ENCODE measurements at places on chromosomes 3 and 15.

DNA sequence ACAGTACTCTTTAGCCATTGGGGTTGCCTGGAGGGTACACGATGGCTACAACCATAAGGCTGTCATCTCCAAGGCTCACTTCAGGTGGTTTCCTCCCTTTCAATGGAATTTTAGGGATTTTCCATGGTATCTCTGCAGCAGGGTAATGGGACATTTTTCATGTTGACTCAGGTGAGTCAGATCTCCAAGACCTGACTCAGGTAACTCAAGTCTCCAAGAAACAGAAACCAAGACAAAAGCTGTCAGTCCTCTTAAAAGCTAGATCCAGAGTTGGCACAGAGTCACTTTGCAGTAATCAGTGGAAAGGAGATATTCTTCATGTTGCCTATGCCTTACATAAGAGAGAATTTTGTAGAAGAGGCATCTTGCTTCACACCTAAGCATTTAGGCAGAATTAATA, 375.8 kb upstream of the ARPP21 start:
- DNase-seq = no peak

DNA sequence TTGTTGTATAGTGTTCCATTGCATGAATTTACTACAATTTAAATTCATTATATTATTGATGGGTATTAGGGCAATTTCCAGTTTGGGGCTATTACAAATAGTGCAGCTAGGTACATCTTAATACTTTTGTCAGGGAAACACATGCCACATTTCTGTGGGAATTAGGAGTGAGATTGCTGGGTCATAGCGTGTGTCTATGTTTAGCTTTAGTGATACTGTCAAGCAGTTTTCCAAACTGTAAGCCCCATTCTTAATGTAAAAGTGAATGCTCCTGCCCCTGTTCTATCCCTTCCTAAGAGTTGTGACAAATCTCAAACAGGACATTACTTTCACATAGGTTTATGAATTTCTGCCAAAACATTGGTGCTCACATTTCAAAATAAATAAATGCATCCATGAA, 184.5 kb upstream of the ANKRD28 start:
- DNase-seq = no peak

DNA sequence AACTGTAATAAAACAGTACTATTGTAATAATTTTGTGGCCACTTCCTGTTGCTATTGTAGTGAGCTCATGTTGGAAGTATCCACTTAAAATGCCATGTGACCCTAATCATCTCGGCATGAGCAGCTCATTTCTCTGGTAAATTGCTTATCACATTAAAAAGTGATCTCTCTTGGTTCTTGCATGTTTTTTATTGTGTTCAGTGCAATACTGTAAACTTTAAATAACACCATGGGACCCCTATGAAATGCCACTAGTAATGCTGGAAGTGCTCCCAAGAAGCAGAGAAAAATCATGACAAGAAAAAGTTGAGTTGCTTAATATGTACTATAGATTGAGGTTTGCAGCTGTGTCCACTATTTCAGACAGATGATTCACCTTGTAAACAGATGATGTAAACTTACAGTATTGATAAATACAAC, 45.6 kb downstream of the NMD3 start:
- DNase-seq = peak; percentile 29

- no peak for DNase-seq
These were observed 6.5 kb downstream of the POPDC2 start for GRCh38 chr3:119653876-119654275.

GRCh38 chr15:39657181-39657580, 76.3 kb downstream of the THBS1 start:
- DNase-seq = peak; percentile 23

- no peak for DNase-seq
These were observed 54.7 kb upstream of the C2CD4B start for GRCh38 chr15:62219799-62220198.

DNA sequence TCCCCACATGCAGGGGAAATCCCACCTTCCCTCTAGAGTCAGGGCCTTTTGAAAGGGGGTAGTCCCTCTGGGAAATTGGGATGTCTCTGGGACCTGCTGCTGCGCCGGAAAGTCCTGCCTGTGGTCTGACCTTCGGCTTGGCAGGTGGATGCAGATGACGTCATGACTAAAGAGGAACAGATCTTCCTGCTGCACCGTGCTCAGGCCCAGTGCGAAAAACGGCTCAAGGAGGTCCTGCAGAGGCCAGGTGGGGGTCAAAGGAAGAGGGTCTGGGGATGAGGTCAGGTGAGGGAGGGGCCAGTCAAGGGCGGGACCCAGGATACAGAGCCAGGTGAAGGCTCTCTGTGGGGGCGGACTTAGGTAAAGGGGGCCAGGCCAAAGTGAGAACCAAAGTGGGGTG, 16.2 kb downstream of the PTH1R start:
- no peak for DNase-seq

DNA sequence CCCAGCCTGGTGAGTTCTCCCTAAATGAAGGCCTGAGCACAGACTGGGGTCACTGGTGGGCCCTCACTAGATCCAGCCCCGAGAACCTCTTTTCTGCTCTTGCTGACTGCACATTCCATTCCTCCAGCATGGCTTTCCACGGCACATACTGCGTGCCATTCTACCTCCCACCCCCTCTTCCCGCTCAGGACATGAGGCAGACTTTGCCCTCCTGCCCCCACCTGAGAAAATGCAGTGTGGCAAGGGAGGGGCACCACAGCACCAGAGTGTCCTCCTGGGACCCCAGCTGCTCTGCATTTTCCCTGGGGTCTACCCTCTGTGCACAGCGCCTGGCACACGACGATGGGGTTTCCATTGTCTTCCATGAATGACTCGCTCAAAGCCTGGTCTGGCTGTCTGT, 6.1 kb upstream of the SLCO2A1 start:
- no peak for DNase-seq

DNA sequence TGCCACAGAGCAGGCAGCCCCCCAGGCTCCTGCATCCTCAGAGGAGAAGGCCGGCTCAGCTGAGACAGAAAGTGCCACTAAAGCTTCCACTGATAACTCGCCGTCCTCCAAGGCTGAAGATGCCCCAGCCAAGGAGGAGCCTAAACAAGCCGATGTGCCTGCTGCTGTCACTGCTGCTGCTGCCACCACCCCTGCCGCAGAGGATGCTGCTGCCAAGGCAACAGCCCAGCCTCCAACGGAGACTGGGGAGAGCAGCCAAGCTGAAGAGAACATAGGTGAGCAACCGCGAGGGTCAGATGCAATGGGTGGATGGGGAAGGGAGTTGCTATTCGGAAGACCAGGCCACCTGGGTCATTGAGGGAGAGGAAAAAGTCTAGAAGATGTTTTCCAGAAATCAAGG, 53.0 kb downstream of the GAP43 start:
- DNase-seq = no peak

DNA sequence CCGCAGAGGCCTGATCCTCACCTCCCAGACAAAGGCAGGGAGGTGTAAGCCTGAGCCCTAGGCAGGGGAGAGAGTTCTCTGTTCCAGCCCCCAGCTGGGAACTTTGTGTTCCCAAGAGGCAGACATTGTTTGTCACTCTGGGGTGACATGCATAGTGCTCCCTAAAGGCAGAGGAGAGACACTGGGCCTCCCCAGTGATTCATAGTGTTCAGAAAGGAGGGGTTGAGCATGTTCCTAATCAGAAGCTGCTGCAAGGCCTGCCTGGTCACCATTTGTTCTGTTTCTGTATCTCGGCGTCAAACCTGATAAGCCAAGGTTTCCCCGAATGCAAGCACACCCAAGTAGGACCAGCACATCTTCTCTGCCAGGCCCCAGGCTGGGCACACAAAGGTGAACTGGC, 24.0 kb upstream of the SLC6A6 start:
- DNase-seq = no peak

DNA sequence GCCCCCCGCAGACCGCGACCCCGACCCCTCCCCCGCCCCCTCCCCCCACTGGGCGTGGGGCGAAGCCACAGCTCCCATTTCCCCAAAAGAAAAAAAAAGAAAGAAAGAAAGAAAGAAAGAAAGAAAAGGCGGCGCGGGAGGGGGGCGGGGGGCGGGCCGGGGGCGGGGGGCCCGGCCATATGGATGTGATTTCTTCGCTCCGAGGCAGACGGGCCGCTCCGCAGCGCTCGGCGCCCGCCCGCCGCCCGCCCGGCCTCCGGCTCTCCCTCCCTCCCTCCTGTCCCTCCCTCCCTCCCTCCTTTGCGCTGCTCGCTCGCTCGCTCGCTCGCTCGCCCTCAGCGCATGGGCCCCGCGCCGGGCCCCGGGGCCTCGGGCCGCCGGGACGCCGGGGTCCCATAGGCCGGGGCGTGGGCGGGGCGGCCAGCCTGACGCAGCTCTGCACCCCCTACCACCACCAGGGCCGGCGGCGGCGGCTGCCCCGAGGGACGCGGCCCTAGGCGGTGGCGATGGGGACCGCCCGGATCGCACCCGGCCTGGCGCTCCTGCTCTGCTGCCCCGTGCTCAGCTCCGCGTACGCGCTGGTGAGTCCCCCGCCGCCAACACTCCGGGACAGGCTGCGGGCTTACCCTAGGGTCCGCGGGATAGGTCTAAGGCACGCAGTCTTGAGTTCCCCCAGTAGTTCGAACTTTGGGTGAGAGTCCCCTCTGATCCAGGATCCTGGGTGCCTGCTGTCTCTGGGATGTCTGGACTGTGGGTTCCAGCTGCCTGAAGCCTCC, 5.7 kb downstream of the PTH1R start:
- DNase-seq = no peak

- DNase-seq = no peak
These were observed 76.2 kb upstream of the MRPS22 start for GRCh38 chr3:139267300-139268246.

- no peak for DNase-seq
These were observed 12.3 kb upstream of the ANPEP start for GRCh38 chr15:89826671-89827655.

DNA sequence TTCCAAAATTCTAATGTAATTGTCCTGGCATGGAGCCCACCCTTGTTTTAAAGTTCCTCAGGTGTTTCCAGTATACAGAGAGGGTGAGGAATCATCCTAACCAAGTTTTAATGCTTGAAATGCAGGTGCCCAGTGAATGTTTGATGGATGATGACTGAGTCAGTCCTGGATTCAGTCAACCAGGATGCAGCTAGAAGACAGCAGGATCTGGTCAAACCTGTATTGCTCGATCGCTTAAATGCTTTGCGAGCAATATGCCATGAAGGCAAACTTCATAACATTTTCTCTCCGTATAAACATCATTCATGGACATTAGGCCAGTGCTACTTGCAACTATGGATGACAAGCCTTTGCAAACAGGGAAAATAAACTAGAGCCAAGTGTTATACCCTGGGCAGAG, 591.2 kb downstream of the RSL24D1 start:
- DNase-seq = no peak

GRCh38 chr15:39153058-39153714, 427.7 kb upstream of the THBS1 start:
- DNase-seq = no peak

GRCh38 chr15:42088801-42089640, 5.3 kb downstream of the PLA2G4D start:
- DNase-seq = no peak

DNA sequence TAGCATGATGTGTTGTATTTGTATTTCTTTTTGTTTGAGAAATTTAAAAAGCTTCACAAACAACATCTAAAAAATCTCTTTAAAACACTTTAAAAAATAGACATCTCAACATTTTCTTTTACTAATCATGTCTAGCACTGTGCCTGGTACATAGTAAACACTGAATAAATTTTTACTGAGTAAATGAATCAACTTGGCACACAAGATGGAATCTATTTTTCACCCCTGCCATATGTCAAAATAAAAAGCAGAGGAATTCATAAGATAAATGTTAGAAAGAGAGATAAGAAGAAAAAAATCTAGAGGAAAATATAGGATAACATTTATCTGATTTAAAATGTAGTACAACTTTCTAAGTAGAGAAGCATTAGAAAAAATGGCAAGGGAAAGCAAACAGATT, 8.6 kb upstream of the GOLIM4 start:
- DNase-seq = no peak

DNA sequence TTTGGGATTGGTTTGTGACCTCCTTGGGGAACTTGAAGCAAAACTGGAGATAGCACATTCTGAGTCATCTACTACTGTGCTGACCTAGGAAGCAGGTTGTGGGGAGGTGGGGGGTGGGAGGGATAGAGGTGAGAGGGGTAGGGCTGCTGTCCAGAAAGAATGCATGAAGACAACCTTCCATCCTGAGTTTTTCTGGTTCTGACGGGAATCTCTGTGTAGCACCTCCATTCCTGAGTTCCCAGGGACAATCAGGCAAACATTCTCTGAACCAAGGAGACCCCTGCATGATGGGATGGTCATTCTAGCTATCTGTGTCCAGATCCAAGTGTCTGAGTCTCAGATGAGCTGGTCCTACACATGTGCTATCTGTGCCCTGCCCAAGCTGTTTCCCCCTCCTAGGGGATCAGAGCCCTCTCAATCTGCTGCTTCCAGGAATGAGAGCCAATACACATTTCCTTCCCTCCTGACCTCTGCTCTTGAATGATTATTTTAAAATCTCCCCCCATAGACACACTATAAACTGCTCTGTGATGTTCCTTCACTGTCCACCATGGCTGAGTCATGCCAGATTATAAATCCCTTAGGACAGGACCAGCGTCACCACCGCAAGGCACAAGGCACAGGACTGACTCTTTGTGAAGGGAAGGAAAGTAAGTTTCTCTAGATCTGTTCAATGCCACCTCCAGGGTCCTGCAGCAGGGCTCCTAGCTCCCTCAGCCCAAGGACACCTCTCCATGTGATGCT, 2.2 kb upstream of the CD276 start:
- DNase-seq = no peak

GRCh38 chr15:62277816-62278394, 112.8 kb upstream of the C2CD4B start:
- DNase-seq = no peak

DNA sequence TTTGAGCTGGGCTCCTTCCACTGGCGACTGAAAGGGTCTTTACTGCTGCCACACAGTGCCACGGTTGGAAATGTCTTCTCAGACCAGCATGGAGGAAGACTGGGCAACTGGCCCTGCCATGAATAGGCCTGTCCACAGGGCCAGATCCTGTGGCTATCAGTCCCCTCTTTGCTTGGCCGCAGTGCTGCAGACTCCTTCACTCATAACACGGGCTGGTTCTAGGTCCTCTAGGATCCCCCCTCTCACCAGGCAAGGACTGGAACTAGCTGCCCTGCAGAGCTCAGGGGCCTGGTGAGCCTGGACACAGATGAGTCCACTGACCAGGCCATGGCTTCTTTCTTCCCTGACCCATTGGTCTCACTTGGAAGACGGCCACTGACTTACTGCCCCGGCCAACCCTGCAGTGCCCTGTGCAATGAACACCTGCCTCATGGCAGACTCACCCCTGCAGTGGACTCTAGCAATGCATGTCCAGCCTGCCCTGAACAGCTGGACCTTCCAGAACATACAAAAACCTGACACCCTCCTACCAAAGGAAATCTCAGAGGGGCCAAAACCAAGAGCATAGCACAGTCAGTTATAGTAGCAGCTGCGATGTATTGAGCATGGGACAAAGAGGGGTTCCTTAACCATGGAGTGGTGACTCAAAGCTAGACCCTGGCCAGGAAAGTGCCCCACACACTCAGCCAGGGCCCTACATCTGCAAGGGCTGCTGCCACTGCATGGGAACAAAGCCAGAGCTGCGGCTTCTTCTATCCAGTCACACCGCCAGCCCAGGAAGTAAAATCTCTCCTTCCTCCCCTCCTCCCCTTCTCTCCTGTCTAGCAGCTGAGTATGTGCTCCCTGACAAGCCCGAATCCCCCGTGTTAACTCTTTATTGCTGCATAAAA, 72.1 kb upstream of the ITGA11 start:
- DNase-seq = no peak

Data from HS-27A (cell line).